ENCODE measurements at places on chromosomes 16 and 17.

DNA sequence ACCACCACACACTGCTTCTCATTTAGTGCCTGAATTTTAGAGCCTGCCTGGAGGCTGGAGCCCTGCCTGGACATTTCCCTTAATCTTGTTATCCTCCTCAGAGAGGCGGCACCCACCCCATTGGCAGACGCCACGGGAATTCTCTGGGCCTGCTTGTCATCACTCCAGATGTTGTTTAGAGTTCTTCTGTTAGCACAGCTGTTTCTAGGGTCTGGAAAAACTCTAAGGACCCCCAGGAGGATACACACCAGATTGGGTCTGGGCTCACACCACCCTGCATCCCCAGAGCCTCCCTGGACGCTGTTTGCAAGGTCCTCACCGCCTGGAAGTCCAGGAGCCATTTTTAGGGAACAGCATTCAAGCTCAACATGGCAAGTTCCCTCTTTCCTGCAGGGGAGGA is 565 bp upstream of the XAF1 start:
- peak; percentile 52 for DNase-seq

DNA sequence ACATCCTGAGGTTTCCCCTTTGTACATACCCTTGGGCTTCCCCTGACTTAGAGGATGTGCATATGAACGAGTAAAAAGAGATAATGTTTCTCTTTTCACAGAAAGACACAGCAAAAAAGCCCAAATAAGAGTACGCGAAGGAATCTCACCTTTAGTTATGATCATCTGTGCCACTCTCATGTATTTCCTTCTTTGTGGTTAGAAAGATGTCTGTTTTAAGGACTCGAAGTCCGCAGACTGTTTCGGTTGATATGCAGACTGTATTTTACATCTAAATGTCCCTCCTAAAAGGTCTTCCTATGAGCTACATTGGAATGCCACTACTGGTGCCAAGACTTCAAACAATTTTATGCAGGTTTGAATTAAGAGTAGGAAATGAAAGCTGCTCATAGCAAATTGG is 102.3 kb upstream of the GOT2 start:
- no peak for DNase-seq

DNA sequence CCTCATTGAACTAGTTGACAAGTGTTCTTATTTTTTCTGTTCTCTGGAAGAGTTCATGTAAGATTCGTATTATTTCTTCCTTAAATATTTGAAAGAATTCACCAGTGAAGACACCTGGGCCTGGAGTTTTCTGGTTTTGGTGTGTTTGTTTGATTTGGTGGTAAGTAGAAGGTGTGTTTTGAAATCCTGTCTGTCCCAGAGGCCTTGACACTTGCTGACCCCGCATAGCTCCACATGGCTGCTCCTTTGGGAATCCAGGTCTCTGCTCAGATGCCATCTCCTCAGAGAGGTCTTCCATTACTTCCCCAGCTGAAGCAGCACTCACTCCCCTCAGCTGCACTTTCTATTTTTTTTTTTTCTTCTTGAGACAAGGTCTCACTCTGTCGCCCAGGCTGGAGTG is 5.7 kb upstream of the NUP93 start:
- no peak for DNase-seq

DNA sequence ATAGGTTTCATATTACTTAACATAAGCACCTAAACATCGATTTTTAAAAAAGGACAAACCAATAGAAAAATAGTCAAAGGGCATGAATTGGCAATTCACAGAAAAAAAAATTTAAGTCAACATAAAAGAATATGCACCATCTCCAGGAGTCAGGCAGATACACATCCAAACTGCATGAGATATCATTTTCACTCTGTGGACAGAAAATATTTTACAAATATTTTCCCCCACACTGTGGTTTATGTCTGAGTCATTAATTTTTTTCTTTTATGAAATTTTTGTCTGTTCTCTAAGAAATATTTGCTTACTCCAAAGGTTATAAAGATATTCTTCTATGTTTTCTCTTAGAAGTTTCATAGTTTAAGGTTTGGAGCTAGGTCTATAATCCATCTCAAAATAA is 74.4 kb upstream of the DNAH17 start:
- DNase-seq, result no peak

DNA sequence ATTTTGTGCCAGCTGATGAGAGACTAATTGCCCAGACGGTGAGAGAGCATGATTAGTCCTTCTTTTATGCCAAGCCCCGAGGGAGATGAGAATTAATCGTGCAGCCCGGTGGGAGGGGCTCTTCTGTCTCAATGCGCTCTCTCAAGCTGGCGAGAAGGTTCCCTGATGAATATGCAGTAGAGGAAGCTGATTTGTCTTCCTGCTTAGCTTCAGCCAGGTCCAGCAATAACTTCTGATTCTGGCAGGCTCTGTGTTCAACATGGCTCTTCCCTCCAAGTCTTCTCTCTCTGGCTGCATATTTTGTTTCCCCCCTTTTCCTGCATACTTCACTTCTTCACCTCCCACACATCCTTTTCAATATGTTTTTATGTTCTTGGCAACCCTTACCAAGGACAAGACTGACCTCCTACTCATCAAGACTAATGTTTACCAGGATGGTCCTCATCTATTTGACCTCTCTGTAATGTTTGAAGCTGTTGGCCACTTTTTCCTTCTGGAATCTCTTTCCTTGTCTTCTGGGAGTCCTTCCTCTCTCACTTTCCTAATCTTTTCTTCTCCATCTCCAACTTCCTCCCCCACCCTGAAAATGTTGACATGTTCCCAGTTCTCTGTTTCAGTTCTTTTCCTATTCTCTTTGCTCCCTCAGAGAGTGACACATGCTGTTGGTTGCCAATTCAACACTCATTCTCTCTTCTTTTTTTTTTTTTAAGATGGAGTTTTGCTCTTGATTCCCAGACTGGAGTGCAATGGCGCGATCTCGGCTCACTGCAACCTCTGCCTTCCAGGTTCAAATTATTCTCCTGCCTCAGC is 33.1 kb downstream of the ARL4D start:
- no peak for DNase-seq

- DNase-seq, result peak; percentile 38
Measured at GRCh38 chr16:1723450-1724147, 17.6 kb downstream of the MAPK8IP3 start.

DNA sequence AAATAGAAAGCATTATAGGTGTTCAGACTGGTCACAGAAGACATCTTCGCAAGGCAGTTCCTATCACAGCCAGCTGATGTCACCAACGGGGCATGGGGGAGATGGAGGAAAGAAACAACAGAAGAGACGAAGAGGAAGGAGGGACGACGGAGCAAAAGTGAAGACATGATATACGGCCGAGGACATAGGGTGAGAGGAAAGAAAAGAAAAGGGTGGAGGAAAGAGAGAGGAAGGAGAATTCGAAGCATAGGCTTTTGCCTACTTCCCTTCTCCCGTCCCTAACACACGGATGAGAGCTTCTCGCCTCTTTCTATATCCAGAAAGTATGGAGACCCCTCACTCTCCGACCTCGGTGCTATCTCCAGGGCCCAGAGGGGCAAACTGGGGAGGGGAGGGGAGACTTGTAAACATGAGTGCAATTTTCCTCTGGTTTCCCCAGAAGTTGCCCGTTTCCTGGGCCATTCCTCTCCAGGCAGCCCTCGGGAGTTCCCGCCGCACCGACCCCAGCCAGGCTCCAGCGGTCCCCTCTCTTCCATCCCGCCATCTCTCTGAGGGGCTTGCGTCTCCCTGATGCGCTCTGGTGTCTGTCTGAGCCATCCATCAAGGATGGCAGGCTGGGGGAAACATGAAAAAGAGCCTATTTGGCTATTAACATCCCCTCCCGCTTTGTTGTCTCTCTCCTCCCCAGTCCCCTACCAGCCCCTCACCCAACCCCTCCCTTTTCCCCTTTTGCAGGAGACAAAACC is 26.0 kb downstream of the COPZ2 start:
- DNase-seq, result peak; percentile 71

DNA sequence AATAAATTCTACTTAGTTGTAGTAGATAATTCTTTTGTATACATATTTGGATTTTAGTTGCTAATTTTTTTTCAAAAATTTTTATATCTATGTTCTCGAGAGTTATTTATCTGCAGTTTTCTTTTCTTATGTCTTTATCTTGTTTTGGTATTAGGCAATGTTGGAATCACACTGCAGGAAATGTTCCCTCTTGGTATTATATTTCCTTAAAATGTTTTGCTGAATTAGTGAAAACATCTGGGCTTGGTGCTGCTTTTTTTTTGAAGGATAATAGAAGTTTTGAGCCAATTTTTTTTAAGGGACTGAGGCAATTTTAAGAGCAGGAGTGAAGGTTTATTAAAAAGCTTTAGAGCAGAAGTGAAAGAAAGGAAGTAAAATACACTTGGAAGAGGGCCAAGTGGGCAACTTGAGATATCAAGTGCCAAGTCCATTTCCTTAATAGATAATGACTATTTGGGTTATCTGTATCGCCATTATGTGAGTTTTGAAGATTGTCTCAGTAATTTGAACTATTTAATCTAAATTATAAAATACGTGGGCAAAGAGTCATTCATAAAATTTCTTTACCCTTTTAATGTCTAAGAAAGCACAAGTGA is 1390.1 kb upstream of the CDH8 start:
- DNase-seq, result no peak

DNA sequence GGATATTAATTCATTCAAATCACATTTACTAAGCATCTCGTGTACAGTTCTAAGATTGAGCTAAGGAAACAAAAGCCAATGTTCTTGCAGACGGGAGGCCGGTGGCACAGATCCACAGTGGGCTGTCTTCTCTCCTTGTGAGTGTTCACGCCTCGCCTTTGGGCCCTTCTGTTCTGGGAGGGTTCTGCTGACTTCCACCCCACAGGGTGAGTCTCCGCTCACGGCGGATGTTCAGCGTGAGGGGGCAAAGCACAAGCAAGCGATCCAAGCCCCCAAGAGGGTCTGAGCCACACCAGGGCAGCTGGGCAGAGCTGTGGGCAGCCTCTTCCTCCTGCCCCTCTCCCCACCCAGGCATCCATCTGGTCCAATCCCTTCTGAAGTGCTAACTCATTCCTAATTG is 84.3 kb upstream of the DOC2B start:
- DNase-seq, result no peak

GRCh38 chr17:13230350-13231264 is 212.8 kb upstream of the ELAC2 start:
- DNase-seq, result no peak

DNA sequence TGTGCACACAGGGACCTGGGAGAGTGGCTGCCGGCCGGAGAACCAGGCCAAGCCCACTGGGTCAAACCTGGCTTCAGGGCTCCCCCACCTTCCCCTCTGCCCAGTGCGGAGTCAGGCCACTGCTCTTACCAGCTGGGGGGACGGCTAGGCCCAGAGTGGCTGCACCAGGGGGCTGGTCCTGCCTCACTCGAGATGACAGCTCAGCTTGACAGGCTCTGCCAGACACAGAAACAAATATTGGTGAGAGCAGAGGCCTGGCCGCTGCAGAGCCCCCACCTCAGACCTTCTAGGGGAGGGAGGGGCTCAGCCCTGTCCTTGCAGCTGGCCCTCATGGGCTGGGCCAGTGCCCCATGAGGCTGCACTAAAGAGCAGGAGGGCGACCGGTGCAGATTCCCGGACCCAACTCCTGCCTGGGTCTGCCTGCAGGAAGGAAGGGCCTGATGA is 4.5 kb downstream of the NUDT16L1 start:
- no peak for DNase-seq

- DNase-seq, result no peak
Measured at GRCh38 chr17:8898126-8898525, 30.7 kb upstream of the PIK3R6 start.

DNA sequence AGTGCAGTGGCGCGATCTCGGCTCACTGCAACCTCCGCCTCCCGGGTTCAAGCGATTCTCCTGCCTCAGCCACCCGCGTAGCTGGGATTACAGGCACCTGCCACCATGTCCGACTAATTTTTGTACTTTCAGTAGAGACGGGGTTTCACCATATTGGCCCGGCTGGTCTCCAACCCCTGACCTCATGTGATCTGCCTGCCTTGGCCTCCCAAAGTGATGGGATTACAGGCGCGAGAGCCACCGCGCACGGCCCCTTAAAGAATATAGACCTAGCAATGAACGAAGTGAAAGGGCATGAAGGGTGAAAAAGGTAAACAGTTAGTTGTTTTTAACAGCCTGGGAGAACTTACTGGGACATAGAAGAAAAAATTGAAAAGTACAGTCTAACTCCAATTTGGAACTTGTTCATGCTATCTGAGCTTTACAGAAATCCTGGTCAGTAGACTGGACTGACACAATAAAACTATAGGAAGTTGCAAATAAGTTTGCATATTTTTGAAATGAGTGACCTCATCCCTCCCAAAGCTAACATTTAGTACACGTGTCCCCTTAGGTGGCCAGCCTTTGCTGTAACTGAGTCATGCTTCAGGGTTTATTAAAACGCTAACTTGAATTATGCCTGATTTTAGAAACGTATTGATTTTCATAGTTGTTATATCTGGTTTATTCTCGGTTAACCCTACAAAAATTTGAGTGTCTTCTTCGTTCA is 1.8 kb downstream of the COG1 start:
- peak; percentile 79 for DNase-seq

GRCh38 chr17:55215711-55216110 is 49.0 kb upstream of the HLF start:
- DNase-seq, result no peak

GRCh38 chr16:46801428-46802049 is 29.4 kb downstream of the C16orf87 start:
- DNase-seq, result peak; percentile 20

DNA sequence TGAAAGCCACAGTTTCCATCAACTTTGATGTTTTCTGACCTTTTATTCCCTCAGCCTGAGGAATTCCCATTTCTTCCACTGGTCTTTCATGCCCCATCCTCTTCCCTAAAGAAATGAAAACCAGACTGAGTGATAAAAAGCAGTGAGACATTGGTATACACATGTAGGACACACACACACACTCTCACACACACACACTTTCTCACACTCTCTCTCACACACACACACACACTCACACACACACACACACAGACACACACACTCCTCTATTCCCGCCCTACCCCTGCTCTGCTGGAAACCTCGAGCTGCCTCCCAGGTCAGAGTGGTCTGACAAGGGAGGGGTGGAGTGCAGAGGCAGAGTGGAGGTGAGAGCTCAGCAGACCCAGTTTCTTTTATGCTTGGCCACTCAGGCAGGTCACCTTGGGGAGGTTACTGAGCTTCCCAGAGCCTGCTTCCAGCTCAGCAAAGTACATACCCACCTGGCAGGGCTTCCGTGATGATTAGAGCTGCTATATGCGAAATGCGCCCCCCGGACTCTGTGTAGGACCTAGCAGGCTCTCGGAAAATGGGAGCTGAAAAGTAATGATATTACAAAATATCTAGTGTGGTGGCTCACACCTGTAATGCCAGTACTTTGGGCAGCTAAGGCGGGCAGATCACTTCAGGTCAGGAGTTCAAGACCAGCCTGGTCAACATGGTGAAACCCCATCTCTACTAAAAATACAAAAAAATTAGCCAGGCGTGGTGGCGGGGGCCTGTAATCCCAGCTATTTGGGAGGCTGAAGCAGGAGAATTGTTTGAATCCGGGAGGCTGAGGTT is 30.7 kb downstream of the CCR7 start:
- no peak for DNase-seq

- DNase-seq, result no peak
Measured at GRCh38 chr16:12020009-12020408, 43.5 kb downstream of the SNX29 start.

- no peak for DNase-seq
Measured at GRCh38 chr16:20610892-20611349, 34.8 kb upstream of the ACSM2B start.

Data from EL (cell line).